ENCODE measurements at places on chromosomes 16 and 17. TPM values are rescaled to one million over a fixed set of nuclear protein-coding genes. Genes with fewer than 3 reads are reported as not detected.

DNA sequence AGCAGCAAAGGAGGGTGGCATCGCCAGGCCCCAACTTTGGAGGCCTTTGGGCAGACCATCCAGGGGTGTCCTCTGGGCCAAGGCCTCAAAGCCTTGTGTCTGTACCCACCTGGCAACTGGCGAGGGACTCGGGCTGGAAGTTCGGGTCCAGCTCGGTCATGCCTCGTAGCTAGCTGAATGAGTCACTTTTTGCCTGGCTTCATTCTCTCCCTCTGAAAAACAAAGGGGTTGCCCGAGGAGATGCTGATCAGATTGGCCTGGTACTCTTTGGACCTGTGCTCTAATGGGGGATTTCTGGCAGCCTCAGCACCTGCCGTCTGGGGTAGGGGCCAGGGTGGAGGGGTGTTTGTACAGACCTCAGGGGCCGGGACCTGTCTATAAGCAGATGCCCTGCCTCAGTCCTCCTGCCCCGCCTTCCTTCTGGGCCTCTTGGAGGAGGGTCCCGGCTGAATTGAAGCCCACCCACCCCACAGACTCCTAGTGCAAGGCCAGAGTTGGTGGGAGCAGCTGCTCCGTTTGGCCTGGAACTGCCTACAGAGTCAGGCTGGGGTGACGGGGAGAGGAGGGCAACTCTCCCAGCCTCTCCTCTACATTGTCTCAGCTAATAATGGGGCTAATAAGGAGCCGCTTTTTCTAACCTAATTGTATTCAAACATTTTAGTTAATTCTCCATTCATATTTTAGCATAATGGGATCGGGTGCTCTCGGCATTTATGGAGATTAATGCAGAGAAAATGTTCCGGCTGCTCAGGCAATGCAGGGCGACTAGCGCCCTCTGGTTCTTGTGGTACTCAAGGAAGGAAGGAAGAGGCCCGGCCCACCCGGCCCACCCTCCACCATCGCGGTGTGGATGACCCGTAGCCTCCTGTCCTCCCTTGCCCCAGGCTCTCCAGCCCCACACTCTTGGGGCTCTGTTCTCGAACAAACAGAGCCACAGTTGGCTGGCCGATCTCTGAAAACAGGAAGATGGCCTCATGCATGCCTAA is 21.4 kb upstream of the ABCC3 start:
- DNase-seq: no peak
- no peaks in the 10 kb centered on the region for H3K36me3 ChIP-seq
- no peaks in the 10 kb centered on the region for H3K4me1 ChIP-seq
- H3K27ac ChIP-seq: no peak overlapping the region
- H3K4me3 ChIP-seq: no peak overlapping the region

DNA sequence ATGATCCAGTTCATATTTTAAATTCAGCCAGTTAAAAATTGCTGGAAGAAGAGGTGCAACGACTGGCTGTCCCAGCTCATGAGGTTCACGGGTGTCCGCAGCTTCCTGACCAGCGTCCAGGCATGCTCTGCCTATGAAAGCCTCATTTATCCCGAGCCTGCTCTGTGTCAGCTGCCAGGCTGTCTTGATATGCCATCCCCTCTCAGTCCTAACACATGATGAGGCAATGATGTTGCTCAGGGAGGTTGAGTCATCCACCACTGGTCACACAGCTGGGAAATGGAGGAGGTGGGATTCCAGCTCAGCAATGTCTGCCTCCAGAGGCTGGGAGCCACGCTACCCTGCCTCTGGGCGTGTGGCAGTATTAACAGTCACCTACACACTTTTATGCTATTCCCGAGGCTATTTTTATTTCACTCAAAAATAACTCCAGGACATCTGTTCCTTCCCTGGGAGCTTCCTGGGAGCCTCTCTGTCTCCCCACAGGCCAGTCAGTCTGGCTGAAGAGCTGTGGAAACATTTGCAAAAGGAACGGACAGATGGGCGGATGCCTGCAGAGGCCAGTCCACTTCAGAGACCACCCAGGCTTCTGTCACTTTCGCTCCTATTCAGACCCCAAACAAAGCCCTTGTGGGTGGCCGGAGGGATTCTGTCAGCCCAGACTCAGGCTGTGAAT is 22.5 kb downstream of the RAB11FIP4 start:
- H3K27me3 ChIP-seq: no peaks in the 10 kb centered on the region
- no peak overlapping the region for H3K27ac ChIP-seq
- no peaks in the 10 kb centered on the region for H3K36me3 ChIP-seq
- H3K4me3 ChIP-seq: no peak overlapping the region
- H3K4me1 ChIP-seq: no peaks in the 10 kb centered on the region

GRCh38 chr17:77235370-77235941 is 94.7 kb downstream of the SEC14L1 start:
- H3K4me1 ChIP-seq: no peaks in the 10 kb centered on the region
- no peak for DNase-seq
- H3K36me3 ChIP-seq: no peaks in the 10 kb centered on the region

DNA sequence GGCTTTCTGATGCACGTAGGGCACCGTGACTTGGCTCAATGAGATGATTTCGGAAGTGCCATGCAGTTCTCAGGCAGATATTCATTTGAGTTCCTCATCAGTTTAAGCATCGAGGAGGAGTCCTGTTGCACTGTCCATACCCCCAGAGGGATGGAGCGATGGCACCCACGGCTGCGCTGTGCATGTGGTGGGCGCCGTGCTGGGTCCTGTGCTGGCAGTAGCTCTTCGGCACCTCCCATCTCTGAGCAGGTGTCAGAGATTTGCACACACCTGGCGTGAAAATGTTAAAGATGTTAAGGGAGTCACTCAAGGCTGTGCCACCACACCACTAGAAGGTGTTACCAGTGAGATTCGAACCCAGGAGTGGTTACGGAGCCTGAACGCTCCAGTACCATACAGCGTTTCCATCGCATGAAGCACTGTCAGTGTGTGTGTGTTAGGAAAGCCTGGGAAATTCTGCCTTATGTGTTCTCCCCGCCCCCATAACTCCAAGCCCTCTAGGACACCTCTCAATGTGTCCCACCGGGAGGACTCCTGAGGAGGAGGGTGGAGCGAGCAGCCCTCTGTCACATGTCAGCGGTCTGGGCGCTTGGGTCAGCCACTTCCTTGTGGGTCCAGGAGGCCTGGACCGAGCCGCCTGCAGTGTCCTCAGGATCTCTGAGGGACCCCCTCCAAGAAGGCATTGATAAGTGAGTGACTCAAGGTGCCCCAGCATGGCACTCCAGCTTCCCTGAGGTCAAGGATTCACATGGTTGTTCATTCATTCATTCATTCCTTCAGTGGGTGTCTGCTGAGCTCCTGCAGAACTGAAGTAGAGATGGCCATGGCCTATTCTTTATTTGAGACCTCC is 3.8 kb downstream of the MRC2 start:
- no peaks in the 10 kb centered on the region for H3K27me3 ChIP-seq
- H3K27ac ChIP-seq: no peak overlapping the region
- H3K36me3 ChIP-seq: peaks cover 9% of the 10 kb centered on the region

GRCh38 chr16:69095193-69095592 is 10.3 kb upstream of the HAS3 start:
- H3K36me3 ChIP-seq: no peaks in the 10 kb centered on the region
- H3K27me3 ChIP-seq: no peaks in the 10 kb centered on the region
- H3K27ac ChIP-seq: no peak overlapping the region
- no peak for DNase-seq

DNA sequence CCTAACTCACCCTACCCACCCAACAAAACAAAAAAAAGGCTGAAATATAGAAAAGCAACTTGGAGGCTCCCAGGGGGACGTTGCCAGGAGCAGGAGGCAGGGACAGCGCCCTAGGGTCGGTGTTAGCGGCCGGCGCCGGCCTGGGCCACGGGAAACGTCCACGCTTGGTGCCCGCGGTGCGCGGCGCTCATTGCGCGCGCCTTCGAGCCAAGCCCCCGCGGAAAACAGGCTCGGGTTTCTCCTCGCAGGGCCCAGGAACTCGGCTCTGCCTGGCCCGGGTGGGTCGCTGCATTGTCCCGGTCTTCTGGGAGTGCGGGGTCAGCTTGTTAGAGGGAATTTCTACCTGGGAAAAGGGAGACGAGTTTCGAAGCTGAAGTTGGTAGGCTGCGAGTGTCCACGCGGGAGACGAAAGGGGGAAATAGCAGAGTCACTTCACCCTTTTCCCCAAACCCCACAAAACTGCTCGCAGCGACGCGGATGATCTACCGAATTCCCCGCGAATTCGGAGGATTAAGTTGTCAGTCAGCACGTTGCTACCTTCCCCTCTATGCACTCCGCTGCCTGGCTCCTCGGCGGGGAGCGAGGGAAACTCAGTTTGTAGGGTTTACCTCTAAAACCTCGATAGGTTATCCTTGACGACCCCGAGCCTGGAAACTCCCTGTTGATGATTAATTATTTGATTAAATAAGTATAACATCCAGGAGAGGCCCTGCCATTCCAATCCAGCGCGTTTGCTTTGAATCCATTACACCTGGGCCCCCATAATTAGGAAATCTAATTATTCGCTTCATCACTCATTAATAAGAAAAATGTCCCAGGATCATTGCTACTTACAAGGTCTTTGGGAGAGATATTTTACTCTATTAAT is 751 bp upstream of the FOXC2 start:
- peak overlapping the region; percentile 23 for H3K4me3 ChIP-seq
- H3K36me3 ChIP-seq: no peaks in the 10 kb centered on the region
- peak; percentile 50 for DNase-seq
- no peak overlapping the region for H3K27ac ChIP-seq

GRCh38 chr16:492211-492875 is 35.2 kb upstream of the CAPN15 start:
- DNase-seq: peak; percentile 52
- no peaks in the 10 kb centered on the region for H3K4me1 ChIP-seq
- peaks cover 21% of the 10 kb centered on the region for H3K36me3 ChIP-seq
- no peak overlapping the region for H3K4me3 ChIP-seq
- H3K27ac ChIP-seq: no peak overlapping the region

DNA sequence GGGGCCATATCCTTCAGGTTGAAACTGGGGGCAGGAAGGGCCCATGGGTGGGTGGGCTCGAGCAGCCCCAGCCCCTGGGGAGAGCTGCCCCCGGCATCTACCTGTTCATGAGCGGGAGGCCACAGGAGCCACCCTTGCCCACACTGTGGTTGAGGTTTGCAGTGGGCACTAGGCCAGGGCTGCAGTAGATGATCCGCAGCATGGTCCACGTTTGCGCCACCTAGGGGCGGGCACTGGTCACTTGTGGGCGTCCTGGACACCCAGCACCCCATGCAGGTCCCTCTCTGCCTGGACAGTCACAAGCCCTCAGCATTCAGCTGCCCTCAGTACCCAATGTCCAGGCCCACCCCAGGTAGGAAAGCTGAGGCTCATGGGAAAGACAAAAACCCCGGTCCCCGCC is 1.8 kb upstream of the JMJD8 start:
- H3K36me3 ChIP-seq: peaks cover 46% of the 10 kb centered on the region
- H3K4me3 ChIP-seq: peak overlapping the region; percentile 69
- no peak overlapping the region for H3K27ac ChIP-seq
- 0 out of 2 replicates have a peak, but pooled peaks cover under 1% of the 10 kb centered on the region for H3K27me3 ChIP-seq
- H3K4me1 ChIP-seq: no peaks in the 10 kb centered on the region

- DNase-seq: no peak
- H3K27ac ChIP-seq: no peak overlapping the region
- H3K36me3 ChIP-seq: no peaks in the 10 kb centered on the region
- peak overlapping the region; percentile 93 for H3K4me3 ChIP-seq
- peaks cover 2% of the 10 kb centered on the region for H3K4me1 ChIP-seq
- H3K27me3 ChIP-seq: no peaks in the 10 kb centered on the region
Observed at GRCh38 chr17:80453998-80454556, 22.3 kb downstream of the NPTX1 start.

DNA sequence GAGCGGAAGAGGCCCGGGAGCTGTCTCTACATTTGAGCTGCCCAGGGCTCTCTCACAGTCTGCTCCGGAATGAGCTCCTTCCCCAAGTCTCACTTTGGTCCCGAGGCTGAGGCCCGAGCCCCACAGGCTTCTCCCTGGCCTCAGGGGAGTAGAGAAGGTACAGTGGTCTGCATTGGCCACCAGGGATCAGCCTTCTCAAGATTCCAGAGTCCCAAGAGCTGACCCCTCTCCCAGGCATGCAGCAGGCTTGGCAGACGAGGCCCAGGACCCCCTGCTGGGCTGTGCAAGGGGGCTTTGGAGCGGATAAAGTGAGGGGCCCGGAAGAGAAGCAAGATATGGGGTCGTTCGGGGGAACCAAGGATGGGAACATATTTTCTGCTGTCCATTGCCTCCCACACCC is 3.1 kb downstream of the PRSS27 start:
- H3K27me3 ChIP-seq: no peaks in the 10 kb centered on the region

KRT23 gene
- total RNA-seq: not detected

TMEM132E gene
- total RNA-seq: 0.42 TPM

C1QL1 gene
- total RNA-seq: 6.4 TPM

CCL3 gene
- not detected for total RNA-seq

ARHGAP44 gene
- total RNA-seq: 9.9 TPM

SLC5A11 gene
- total RNA-seq: 0.22 TPM

KIF19 gene
- 0.18 TPM for total RNA-seq
